NCI-H1930 (cell line): ENCODE measurements at places on chromosomes 6 and 20.
A peak's percentile ranks its signal among the peaks of the same experiment; 100 is the strongest.

- DNase-seq = no peak
These were observed 130.7 kb downstream of the LRFN2 start for GRCh38 chr6:40456390-40457013.

DNA sequence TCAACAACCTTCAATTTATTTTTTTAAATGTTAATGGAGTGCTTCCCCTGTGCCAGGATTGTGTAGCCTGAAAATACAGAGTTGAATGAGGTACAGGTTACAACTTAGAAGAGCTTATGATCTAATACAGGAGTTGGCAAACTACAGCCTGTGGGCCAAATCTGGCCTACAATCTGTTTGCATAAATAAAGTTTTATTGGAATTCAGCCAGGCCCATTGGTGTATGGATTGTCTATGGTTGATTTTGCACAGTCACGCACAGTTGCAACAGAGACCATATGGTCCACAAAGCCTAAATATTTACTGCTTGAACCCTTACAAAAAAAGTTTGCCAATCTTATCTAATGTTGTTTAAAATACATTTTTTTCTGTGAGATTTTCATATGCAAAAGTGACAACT is 177.3 kb upstream of the CCN2 start:
- no peak for DNase-seq

DNA sequence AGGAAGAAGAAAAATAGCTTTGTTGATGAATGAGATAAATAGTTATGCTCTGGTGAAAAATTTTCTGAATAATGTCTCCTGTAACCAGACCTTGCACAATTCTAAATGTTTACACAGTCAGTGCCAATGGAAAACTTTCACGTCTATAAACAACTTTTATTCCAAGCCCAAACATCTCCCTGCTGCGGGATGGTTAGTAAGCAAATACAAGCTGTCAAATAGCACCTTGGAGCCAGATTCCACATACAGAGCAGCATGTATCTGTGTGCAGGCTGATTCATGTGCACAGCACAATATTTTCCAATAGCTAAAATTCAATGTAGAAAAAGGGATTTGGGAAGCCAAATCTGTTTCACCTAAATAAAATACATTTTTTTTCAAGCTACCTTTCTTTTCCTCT is 813.3 kb downstream of the HACE1 start:
- DNase-seq = no peak

DNA sequence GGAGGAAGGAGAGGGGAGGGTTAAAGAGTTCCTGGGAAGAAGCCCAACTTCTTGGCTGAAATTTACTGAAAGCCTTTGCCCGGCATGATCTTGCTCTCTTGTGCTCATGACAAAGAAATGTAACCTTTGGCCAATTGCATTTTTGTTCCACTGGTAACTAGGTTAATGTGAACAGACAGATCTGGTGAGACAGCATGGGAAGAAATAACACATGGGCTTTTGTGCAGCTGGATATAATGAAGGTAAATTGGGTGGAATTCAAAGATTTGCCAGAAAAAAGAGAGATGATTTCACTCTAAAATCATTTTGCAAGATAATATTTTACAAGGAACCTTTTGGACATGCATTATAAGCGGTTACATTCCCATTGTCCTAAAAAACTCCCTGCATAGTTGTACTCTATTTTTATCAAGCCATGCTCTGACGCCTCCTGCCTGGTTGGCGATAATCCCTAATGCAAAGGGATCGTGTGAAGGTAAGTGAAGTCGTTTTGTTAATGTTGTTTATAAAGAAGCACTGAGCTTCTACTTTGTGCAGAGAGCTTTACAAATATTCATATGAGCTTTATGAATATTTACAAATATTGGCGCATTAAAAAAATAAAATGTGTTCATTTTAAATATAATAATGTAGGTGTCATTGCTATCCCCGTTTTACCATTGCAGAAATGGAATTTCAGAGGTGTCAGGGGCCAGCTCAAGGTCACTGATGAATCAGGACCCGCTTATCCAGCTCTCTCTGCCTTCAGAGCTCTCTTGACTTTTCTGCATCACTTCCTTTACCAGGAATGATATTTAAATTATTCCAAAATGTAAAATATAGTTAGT is 161.3 kb upstream of the AGPAT4 start:
- DNase-seq = no peak

DNA sequence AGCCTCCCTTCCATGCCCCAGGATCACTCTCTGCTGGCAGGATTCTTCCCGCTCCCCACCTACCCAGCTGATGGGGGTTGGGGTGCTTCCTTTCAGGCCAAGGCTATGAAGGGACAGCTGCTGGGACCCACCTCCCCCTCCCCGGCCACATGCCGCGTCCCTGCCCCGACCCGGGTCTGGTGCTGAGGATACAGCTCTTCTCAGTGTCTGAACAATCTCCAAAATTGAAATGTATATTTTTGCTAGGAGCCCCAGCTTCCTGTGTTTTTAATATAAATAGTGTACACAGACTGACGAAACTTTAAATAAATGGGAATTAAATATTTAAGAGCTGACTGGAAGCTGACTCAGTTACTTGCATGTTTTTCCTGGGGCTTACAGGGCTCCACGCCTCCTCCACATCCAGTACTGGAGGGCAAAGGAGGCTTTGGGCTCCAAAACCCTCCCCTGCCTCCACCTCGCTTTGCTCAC is 24.3 kb upstream of the FANCE start:
- no peak for DNase-seq

DNA sequence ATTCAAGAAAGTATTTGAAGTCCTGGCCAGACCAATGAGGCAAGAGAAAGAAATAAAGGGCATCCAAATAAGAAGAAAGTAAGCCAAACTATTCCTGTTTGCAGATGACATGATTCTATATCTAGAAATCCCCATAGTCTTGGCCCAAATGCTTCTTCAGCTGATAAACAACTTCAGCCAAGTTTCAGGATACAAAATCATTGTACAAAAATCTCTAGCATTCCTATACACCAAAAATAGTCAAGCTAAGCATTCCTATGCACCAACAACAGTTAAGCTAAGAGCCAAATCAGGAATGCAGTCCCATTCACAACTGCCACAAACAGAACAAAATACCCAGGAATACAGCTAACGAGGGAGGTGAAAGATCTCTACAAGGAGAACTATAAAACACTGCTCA is 60.1 kb upstream of the PHIP start:
- no peak for DNase-seq

DNA sequence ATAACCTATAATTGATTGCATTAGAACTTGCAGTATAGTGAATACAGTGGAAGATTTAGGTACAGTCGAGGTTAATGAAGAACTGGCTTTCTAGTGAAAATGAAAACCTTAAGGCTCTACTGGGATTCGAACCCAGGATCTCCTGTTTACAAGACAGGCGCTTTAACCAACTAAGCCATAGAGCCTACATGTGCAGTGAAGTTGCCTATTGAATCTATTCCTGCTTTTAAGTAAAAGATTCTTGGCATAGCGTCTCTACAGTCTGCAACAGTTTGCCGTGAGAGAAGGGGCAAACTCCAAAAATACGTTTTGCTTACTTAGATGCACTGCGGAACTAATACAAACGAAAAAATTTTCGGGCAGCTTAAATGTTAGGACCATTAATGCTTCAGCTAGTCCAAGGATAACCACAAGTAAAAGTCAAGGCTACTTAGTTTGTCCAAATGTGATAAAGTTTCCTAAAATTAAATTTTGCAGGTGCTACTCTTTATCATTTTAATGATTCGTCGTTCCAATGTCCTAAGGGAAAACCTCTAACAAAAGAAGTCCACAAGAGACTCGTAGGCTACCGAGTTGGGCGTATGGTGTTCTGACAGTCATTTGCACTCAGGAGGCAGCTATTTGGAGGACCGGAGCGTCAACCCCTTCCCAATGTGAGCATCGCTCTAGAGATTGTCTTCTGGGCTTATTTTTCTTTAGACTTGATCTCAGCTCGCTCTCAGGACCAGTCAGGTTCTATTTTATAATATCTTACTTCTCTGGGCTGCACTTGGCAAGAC is 31.3 kb upstream of the ZSCAN23 start:
- DNase-seq = peak; percentile 12

DNA sequence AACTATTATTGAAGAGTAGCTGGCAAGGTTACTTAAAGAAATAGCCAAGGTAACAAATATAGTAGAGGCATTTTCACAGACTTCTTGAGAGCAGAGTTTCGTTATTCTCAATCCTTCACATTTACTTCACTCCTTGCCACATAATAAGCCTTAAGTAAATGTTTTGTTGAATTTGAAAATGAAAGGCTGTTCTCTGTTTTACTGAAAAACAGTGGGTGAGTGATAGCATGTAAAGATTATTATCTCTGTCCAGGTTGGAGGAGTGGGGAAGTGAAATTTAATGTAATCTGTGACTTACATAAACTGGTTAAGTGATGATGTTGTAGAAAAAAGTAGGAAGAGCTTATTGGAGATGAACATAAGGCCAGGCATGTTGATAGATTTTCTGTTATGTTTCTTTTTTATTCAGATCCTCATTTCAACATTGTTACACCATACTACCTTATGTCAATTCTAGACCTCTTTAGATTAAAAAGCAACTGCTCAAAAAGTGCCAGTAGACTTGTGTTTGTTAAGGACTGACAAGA is 55.0 kb downstream of the QKI start:
- DNase-seq = no peak

- no peak for DNase-seq
These were observed 25.9 kb upstream of the PPP1R3G start for GRCh38 chr6:5059036-5059896.

DNA sequence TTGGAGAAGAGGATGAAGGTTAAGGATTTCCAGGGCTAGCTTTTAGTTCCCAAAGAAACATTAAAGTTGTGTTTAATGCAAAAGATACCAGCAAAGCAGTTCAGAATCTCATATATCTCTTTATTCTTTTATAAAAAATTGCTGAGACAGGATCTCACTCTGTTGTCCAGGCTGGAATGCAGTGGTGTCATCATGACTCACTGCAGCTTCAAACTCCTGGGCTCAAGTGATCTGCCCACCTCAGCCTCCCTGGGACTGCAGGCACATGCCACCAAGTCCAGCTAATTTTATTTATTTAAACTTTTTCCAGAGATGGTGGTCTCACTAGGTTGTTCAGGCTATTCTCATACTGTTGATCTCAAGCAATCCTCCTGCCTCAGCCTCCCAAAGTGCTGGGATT is 41.1 kb upstream of the CAP2 start:
- no peak for DNase-seq

- DNase-seq = no peak
These were observed 185.3 kb upstream of the AGPAT4 start for GRCh38 chr6:161459008-161459615.

DNA sequence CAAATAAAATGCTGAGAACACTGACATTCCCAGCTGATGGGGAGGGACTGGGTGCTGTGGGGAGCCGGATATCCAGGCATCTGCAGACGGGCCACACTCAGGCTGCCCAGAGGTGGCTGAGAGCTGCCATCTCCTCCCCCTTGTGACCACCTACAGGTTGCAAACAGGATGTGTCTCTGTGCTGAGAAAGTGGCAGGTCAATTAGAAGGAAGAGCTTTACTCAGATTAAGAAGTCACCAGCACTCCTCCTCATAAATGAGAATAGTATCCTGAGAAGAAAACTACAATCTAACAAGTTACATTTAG is 63.0 kb downstream of the HUS1B start:
- no peak for DNase-seq

- DNase-seq = no peak
These were observed 75.1 kb downstream of the MYO6 start for GRCh38 chr6:75824160-75824559.

GRCh38 chr6:79941489-79942151 is 5.7 kb downstream of the ELOVL4 start:
- no peak for DNase-seq

DNA sequence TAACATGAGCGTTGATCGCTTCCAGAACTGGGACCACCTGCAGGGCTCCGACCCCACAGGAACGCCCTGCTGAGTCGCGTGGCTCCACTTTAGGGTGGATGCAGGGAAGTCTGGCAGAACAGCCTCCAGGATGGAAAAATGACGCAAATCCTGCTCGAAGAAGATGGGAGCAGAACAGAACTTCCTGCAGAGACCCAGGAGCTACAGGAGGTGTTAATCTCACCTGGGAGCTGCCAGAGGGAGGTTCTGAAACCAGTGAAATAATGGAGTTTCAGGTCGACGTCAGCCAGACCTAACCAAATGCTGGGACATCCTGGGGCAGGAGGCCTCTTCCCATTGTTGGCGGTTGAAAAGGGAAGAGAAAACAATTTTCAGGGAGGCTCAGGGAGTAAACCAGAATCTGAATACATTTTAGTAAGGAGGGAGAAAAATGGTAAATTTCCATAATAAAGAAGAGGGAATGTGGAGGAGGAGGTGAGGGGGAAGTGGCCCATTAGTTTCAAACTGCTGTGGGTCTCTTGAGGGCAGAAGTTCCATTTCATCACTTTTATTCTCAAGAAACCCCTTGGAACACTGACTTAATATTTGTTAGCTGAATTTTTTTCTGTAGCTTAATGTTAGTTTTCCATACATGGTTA is 558.4 kb upstream of the CDH4 start:
- no peak for DNase-seq

GRCh38 chr20:17168026-17168612 is 58.7 kb upstream of the PCSK2 start:
- no peak for DNase-seq

DNA sequence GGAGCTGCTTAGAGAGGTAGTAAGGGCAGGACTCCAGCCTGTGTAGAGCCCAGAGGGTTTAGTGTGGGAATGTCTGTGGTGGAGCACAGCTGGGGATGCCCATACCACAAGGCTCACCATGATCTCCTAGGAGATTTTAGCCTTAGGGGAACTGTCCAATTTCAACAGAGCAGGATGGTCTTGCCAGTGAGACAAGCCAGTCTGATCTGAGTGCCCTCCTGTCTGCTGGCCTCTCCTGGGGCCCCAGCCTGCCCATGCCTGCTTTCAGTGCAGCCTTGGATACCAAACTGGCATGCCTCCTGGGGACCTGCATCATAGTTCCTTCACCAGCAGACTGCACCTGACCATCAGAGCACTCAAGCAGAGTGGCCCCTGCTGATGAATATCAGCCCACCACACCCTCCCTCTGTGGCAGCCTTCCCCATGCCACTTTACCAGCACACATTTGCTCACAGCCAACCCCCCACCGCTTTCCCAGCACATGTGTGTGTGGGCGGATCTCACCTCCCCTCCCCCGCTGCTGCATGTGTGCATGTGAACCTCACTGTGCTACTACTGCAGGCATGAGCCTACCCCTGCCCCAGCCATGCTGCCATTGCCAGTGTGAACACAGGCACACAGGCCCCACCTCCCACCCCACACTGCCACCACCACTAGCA is 7.9 kb upstream of the TREM1 start:
- no peak for DNase-seq

DNA sequence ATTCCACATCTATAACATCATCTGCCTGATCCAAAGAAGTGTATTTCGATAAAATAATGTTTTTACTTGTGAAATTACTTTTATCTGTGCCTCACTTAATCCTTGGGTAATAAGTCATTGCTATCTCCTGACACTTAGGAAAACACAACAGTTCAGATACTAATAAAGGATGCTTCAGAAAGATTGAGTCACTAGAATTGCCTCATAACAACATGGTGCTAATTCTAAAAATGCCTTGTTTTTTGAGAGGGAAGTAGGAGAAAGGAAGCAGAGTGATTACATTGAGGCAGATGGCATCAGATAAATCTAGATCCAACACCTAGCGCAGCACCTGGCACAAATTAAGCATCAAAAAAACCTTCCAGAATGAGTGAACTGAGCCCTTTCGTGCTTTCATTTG is 69.0 kb downstream of the NCOA7 start:
- DNase-seq = no peak
